Osteocyte (in vitro differentiated cells): ENCODE measurements at places on chromosomes 11 and 22.

- DNase-seq, result no peak
Observed at GRCh38 chr11:69311767-69312385, 17.9 kb downstream of the MYEOV start.

DNA sequence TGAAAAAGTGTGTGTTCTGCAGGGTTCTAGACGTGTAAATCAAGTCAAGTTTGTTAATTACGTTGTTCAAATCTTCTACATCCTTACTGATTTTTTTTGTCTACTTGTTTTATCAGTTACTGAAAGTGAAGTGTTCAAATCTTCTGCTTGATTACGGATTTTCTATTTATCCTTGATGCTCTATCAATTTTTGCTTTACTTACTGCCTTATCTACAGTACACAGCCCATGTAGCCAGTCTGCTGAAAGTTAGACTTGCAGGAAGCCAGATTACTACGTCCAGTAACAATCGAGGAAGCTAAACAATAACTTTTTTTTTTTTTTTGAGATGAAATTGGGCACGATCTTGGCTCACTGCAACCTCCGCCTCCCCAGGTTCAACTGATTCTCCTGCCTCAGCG is 15.6 kb upstream of the C11orf24 start:
- no peak for DNase-seq

- DNase-seq, result no peak
Observed at GRCh38 chr11:71339396-71339881, 87.1 kb upstream of the SHANK2 start.

DNA sequence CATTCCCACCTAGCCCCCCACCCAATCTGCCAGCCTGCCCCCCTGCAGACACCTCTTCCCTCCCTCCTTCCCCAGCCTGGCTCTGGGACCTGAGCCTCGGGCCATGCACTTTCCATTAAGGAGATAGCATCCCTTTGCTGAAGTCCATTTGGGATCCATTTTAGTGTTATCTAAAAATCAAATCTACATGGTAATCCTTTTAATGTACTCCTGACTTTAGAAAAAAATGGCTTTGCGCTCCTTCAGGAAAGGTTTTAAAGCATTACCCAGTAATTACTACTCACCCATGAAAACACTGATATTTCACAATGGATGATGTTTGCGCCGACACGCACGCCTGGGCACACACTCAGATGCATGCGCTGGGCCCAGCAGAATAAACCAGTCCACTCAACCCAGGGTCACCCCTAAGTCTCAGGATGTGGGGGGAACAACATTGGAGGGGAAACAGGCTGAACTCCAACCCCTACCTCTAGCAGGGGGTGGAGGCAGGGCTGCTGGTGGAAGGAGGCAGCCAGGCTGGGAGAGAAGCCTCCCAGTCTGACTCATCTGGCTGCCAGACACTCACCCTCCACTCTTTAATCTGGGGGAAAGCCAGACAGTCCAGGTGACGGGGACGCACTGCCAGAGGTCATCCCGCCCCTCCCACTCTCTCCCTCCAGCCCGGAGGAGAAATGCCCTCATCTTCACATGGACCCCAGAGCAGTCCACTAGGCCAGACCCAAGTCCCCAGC is 29.8 kb downstream of the LMO1 start:
- DNase-seq, result no peak

- no peak for DNase-seq
Observed at GRCh38 chr22:39114112-39114511, 17.1 kb downstream of the APOBEC3H start.
